ENCODE measurements at places on chromosomes 5 and 9. TPM values are rescaled to one million over a fixed set of nuclear protein-coding genes. Genes with fewer than 3 reads are reported as not detected.

WDR38 gene
- total RNA-seq: not detected

PRRT1B gene
- total RNA-seq: not detected

SLC27A4 gene
- total RNA-seq: 9.3 TPM

GLDC gene
- 0.09 TPM for total RNA-seq

PCDHA13 gene
- total RNA-seq: 0.16 TPM

OBP2B gene
- not detected for total RNA-seq

SEMA6A gene
- 0.16 TPM for total RNA-seq

NSA2 gene
- total RNA-seq: 97.4 TPM

IL17B gene
- total RNA-seq: not detected

FBP2 gene
- total RNA-seq: not detected

SPRY4 gene
- total RNA-seq: 3.0 TPM

NTNG2 gene
- 3.5 TPM for total RNA-seq

MAN2A1 gene
- 50.4 TPM for total RNA-seq

LHX2 gene
- not detected for total RNA-seq

RNF183 gene
- total RNA-seq: not detected

ANKDD1B gene
- 0.95 TPM for total RNA-seq

RNF180 gene
- 0.63 TPM for total RNA-seq

F12 gene
- total RNA-seq: 0.63 TPM

ADAMTSL1 gene
- total RNA-seq: 37.5 TPM

GABBR2 gene
- total RNA-seq: 0.43 TPM

AQP3 gene
- total RNA-seq: 6.6 TPM

CCL27 gene
- not detected for total RNA-seq

SPINK14 gene
- total RNA-seq: not detected

SPATA31D4 gene
- not detected for total RNA-seq

FER gene
- total RNA-seq: 24.1 TPM

FSD1L gene
- 4.6 TPM for total RNA-seq

CYSRT1 gene
- total RNA-seq: 0.17 TPM

ST8SIA4 gene
- 0.09 TPM for total RNA-seq

GRM6 gene
- under 0.01 TPM for total RNA-seq

TLR4 gene
- total RNA-seq: 2.2 TPM

PCSK1 gene
- under 0.01 TPM for total RNA-seq

INSL4 gene
- not detected for total RNA-seq

C1QTNF2 gene
- 0.86 TPM for total RNA-seq

AUH gene
- total RNA-seq: 39.1 TPM

PCSK5 gene
- 4.7 TPM for total RNA-seq

DBH gene
- not detected for total RNA-seq

SYK gene
- under 0.01 TPM for total RNA-seq

SPINK13 gene
- not detected for total RNA-seq

IRX2 gene
- 3.3 TPM for total RNA-seq

LEAP2 gene
- total RNA-seq: 0.34 TPM

NTRK2 gene
- 0.26 TPM for total RNA-seq

ECSCR gene
- not detected for total RNA-seq

ARID3C gene
- not detected for total RNA-seq

HTR1A gene
- total RNA-seq: not detected

BARX1 gene
- not detected for total RNA-seq

LCN10 gene
- total RNA-seq: not detected

GLRA1 gene
- not detected for total RNA-seq

ANXA2R gene
- 5.7 TPM for total RNA-seq

PCDHB12 gene
- total RNA-seq: 0.16 TPM

PCDHB3 gene
- 0.16 TPM for total RNA-seq

FOXD4L6 gene
- total RNA-seq: not detected

CAMK2A gene
- 0.47 TPM for total RNA-seq

SLC6A7 gene
- not detected for total RNA-seq

HMCN2 gene
- 0.09 TPM for total RNA-seq

MUSK gene
- total RNA-seq: 2.1 TPM

CCDC69 gene
- total RNA-seq: 3.3 TPM
